ENCODE measurements at places on chromosomes 11 and 22. TPM values are rescaled to one million over a fixed set of nuclear protein-coding genes. Genes with fewer than 3 reads are reported as not detected.

- no peak for DNase-seq
Measured at GRCh38 chr22:39773503-39773902, 120.1 kb downstream of the ENTHD1 start.

Gene NUCB2
- 33.4 TPM for total RNA-seq

Gene APLNR
- total RNA-seq = 0.11 TPM

DNA sequence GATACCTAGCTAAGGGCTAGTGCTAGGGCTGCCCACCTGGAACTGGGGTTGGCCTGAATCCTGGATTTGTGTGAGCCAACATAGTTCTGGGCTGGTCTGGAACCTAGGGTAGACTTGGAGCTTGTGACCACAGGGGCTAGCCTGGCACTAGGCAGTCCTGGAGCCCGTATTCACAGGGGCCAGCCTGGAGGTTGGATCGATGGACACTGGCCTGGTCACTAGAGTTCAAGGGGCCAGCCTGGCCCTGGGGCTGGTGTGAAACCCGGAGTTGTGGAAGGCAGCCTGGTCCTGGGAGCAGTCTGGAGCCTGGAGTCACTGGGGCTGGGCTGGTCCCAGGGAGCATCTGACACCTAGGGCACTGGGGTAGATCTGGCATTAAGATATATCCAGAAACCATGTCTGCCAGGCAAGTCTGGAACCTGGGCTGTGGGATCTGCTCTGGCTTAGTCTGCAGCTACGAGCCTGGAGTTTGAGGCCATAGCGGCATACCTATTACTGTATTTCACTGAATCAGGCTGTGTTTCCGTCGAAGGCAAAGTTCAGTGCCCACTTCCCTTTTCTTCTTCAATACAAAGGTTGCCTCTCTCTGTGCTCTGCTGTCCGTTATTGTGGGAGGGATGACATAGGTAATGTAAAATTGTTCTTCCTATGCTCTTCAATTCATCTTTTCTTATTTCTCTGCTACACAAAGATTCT is 9.1 kb upstream of the GLYATL1B start:
- no peak for DNase-seq

DNA sequence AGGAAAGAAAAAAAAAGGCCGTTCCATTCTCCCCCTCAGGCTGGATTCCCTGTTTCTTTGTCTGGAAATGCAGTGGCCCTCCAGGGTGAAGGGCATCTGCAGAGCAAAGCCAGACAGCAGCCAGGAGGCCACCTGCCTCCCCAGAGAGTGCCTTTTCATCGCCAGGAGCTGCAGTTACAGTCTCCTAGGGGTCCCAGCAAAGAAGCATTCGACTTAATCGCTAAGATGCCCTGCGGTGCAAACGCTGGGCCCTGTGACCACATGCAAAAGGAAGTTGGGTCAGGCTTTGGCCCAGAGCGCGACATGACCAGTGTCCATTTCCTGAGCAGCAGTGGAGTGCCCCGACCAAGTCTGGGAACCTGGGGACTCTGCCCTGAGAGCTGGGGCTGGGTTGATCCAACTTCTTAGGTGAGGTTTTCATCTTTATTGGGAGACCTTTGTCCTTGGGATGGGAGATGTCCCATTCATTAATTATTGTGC is 304.6 kb downstream of the OPCML start:
- no peak for DNase-seq

Gene KCNJ11
- 0.11 TPM for total RNA-seq

- DNase-seq = no peak
Measured at GRCh38 chr11:68661697-68662603, 22.4 kb upstream of the GAL start.

DNA sequence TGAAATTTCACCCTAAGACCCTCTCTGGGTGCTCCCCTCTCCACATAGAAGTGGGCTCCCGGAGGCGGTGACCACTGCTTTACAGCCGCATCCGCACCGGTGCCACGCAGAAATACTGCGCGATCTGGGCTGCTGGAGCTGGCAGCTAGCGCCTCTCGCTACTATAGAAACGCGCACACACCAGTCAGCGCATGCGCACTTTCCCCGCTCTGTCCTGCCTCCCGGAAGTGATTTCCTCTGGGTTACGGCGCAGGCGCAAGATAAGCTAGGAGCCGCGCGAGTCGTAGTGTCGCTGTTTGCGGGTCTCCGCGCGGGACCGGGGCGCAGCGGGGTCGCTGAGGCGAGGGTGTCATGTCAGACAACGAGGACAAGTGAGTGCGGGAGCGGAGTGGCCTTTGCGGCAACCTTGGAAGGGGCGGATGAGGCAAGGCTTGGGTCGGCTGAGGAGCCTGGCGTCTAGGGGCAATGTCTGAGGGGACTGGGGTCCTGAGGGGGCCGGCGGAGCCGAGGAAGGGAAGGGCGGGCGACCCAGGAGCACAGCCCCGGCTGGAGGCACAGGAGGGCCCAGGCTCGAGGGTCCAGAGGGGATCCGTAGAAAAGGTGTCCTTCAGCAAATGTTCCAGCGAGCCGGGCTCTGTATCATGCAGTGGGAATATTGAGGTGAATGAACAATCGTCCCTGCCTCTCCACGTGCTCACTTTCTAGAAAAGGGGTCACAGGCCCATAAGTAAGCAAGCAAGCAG is at the start of the genes C22orf23 and POLR2F:
C22orf23 (minus strand) TSS at position 165 of the 743 bp plus-strand sequence. CDS start 452 bp downstream, outside the sequence.
POLR2F (plus strand) TSS at position 263 of the 743 bp plus-strand sequence; CDS start at position 352, 89 bp downstream.
- peak; percentile 92 for DNase-seq

DNA sequence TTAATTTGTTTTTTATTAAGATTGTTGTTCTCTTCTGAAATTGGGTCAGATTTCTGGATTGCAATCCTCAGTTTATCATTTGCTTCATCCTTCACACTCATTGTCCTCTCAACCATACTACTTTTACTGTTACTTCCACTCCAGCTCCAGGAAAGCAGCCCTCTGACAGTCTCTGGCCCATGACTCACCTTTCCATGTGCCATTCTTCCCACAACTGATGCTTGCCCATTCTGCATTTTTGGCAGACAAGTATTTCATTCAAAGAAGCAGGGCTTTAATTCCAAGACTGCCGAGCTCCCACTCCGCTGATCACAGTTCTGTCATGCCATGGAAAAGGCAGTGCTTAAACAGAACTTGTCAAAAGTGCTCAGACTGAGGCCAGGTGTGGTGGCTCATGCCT is 139.2 kb downstream of the WNT11 start:
- DNase-seq = peak; percentile 28

Gene PHF21B
- total RNA-seq = 0.98 TPM

All from LHCN-M2 (cell line).